ENCODE measurements at places on chromosomes 7 and 10.

DNA sequence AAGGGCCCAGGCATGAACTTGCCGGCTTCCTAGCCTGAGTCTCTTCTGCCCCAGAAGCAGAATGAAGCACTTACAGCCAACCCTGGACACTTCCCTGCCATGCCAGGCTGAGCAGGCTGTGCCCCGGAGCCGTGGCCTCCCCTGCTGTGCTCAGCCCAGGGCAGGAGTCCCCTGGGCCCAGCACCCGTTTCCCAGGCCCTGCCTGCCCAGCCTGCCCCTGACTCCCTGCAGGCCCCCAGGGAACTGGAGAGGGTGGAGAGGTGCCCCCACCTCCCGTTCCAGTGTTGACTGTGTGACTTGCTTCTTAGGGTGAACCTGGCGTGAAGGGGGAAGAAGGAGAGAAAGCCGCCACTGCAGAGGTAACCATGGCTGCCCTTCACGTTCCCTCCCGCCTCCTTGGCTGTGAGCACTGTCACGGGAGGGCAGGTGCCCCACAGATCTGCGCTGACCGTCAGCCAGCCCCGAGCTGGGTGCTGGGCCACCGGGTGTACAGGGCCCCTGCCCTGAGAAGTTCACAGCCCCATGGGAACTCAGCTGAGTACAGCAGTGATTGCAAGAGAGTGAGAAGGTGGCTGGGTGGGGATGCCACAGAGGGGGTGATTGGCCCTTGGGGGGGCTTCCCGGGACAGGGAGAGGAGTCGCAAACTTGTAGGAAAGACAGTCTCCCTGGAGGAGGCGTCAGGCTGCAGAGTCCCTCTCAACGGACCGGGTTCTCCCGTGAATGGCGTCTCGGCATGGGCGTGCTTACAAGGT lies 75.9 kb downstream of the MYL10 start:
- no peak for DNase-seq

- DNase-seq: no peak
Observed at GRCh38 chr7:48376263-48376662, 205.0 kb downstream of the ABCA13 start.

GRCh38 chr10:121926671-121927317 lies 1.0 kb downstream of the ATE1 start:
- DNase-seq: no peak

DNA sequence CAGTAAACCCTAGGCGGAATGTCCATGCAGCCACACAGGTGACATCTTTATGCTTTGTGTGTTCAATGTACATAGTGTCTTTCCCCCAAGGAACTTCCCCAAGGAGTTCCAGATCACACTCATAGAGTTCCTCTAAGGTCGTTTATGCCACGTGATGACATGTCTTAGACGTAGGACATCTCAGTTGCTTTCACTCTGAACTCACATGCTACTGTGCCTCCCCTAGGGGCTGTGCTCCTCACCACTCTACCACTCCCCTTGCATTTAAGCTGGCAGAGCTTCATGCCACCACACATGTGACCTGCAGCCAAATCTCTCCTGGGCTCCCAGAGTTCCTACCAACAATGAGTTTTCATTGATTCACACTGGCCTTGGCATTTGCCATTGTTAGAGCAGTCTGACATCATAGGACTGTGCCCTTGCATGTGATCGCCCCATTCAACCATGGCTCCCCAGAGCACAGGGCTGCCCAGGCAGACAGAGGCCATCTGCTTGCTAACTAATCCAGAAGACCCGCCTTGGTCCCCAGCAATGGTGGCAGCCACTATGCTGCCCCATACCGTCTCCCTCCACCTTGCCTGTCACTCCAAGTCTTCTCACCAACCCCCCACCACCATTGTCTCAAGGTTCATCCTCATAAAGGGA lies 95.3 kb upstream of the MACROH2A2 start:
- no peak for DNase-seq

GRCh38 chr10:62635127-62635526 lies 169.4 kb upstream of the ADO start:
- no peak for DNase-seq

DNA sequence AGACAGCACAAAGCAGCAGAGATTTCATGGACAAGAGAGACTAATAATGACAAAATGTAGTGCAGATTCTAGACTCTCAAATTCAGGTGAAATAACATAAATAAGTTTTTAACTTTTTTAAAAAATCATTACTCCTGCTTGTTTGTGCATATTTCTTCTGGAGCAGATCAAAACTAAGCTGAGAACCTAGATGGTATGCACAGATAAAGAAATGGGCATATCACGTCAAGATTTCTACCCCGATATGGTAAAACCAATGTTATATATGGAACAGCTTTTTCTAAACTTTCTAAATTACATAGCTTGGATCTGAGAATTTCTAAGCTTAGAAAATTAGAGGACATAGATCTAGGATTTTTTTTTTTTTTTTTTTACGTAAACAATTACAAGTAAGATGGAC lies 18.2 kb downstream of the TWIST1 start:
- no peak for DNase-seq

- no peak for DNase-seq
Observed at GRCh38 chr7:3896169-3896765, 595.2 kb downstream of the SDK1 start.

- DNase-seq: no peak
Observed at GRCh38 chr10:78455236-78455635, 421.6 kb downstream of the RPS24 start.

DNA sequence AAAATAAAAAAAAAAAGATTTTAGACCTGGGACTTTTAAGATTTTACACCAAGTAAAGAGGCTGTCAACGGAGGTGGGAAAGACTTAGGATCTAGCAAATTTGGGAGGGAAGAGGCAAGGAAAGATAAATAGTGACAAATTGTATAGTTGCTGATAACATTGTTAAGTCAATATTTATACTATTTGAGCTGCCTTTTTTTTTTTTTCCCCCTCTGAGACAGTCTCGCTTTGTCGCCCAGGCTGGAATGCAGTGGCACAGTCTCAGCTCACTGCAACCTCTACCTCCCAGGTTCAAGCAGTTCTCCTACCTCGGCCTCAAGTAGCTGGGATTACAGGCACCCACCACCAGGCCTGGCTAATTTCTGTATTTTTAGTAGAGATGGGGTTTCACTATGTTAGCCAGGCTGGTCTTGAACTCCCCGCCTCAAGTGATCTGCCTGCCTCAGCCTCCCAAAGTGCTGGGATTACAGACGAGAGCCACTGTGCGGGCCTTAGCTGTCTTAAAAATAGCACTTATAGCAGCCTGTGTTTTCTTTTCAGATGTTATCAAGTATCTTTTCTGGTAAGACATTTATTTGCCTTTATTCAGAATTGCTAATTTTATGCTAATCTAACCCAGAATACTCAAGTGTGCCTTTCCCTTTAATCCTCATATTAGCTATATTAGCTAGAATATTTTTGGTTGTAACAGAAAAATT lies 94.5 kb downstream of the MMRN2 start:
- no peak for DNase-seq

DNA sequence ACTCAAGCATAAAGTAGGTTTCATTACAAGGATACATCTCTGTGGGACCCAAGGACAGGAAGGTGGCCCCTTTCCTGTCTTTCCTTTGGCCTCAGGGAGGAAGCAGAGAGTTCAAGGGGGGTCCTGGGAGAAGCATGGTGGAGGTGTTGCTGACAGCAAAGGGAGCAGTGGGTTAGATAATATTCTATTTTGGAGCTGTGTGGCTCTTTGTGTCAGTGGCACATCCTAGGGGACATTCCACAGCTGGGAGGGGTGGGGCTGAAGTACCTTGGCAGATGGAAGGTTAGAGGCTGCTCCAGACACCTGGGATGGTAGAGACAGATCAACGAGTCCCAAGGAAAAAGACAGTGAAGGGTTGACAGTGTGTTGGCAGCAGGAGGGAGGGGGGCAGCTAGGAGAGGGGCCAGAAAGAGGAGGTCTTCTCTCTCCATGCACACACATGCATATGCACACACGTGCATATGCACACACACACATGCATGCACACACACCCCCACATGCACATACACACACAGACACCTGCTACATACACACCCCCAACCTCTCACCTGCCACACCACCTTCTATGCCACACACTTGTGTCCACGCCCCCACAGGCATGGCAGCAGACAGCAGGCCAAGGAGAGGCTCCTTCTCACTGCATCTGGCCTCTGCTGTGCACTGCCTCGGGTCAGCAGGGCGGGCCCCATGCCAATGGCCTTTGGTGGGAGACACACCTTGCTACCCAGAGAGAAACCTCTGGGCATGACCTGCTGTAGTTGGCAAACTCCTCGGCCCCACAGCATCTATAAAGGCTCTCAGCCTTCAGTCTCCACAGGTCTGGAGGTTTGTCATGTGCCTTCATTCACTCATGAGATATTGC lies 5.6 kb upstream of the POLD2 start:
- no peak for DNase-seq

DNA sequence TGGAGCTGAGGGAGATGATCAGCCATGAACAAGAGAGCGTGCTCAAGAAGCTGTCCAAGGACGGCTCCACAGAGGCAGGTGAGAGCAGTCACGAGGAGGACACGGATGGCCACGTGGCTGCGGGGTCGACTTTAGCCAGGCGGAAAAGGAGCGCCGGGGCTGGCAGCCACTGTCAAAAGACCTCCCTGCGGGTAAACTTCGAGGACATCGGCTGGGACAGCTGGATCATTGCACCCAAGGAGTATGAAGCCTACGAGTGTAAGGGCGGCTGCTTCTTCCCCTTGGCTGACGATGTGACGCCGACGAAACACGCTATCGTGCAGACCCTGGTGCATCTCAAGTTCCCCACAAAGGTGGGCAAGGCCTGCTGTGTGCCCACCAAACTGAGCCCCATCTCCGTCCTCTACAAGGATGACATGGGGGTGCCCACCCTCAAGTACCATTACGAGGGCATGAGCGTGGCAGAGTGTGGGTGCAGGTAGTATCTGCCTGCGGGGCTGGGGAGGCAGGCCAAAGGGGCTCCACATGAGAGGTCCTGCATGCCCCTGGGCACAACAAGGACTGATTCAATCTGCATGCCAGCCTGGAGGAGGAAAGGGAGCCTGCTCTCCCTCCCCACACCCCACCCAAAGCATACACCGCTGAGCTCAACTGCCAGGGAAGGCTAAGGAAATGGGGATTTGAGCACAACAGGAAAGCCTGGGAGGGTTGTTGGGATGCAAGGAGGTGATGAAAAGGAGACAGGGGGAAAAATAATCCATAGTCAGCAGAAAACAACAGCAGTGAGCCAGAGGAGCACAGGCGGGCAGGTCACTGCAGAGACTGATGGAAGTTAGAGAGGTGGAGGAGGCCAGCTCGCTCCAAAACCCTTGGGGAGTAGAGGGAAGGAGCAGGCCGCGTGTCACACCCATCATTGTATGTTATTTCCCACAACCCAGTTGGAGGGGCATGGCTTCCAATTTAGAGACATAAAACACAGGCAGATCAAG lies 3.3 kb downstream of the GDF2 start:
- DNase-seq: no peak

DNA sequence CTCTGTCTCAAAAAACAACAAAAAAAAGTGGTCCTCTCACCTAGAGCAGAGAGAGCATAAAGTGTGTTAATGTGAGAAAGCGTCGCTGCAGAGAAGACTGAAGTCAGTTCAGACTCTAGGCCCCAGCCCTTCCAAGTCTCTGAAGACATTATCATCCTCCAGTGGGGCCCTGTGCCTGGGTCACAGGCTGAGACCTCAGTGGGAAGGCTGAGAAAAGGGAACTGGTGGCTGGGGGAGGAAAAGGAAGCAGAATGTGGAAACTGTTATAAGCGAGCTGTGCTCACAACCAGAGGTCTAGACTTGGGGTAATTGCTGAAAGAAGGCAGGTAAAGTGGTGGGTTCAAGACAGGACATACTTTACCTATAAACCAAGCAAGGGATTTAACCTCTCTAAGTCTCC lies 4.9 kb upstream of the RRP12 start:
- DNase-seq: no peak

- no peak for DNase-seq
Observed at GRCh38 chr7:75596727-75597614, 104.9 kb downstream of the SPDYE5 start.

- no peak for DNase-seq
Observed at GRCh38 chr7:115831371-115831770, 199.2 kb downstream of the TFEC start.

- DNase-seq: no peak
Observed at GRCh38 chr10:70158113-70158512, 11.6 kb upstream of the TYSND1 start.

Measured in GM04503 (cell line).